Muscle of leg (tissue), 16 donors: ENCODE measurements at places on chromosomes 1 and 21. TPM values are rescaled to one million over a fixed set of nuclear protein-coding genes. Genes with fewer than 3 reads are reported as not detected.

GRCh38 chr1:212108981-212109380 lies 73.4 kb downstream of the DTL start:
- no peaks in the 10 kb centered on the region for H3K36me3 ChIP-seq
- H3K27me3 ChIP-seq: no peaks in the 10 kb centered on the region
- DNase-seq: no peak

The GBP7 gene
- 0.04 TPM for total RNA-seq

The CD1E gene
- total RNA-seq: 0.18 TPM

DNA sequence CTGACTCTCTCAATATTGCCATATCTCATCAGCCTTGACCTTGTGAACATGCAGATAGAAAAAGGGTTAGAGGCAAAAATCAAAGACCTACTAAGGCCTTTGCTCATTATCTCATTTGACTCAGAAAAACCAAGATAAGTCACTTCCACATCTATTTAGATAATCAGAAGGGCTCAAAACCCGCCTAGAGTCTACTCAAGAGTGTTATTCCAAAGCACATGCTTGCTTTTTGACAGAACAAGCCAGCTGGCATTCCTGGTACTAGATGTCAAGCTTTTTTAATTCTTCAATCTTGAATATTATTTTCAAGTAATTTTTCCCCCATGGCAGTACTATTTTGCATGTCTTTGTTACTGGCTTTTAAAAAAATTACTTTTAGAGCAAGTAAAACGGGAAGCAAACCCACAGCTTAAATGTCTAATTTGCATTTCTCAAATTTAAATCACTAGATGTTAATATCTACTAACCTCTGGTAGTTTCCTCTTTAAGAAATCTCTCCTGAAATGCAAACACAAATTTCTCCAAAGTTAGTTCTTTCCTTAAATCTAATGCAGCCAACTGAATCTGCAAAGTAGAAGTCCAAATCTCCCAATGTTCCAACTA lies 51.5 kb downstream of the APP start:
- no peak overlapping the region for H3K4me3 ChIP-seq
- no peak overlapping the region for H3K27ac ChIP-seq
- H3K4me1 ChIP-seq: peaks cover 4% of the 10 kb centered on the region
- no peaks in the 10 kb centered on the region for H3K27me3 ChIP-seq

The NBPF12 gene
- total RNA-seq: 14.6 TPM

The SLC1A7 gene
- not detected for total RNA-seq
